ENCODE measurements at places on chromosomes 1 and 21. TPM values are rescaled to one million over a fixed set of nuclear protein-coding genes. Genes with fewer than 3 reads are reported as not detected.

- DNase-seq = no peak
These were observed 63.2 kb downstream of the GNG4 start for GRCh38 chr1:235586413-235586812.

GRCh38 chr1:243818978-243819377 lies 31.1 kb downstream of the AKT3 start:
- DNase-seq = no peak

DNA sequence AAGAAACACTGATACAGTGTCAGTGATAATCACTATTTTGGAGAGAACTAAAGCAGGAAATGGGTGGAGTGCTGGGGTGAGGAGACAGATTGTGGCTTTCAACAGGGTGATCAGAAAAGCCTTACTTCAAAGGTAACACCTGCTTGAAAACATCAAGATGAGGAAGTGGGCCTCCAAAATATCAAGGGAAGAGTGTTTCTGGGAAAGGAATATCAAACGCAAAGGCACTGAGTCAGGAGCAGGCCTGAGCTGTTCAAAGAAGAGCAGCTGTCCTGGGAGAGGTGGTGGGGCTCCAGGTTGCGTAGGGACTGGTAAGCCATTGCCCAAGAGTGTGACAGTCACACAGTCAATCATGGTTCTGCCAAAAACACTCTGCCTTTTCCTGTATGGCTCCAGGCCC lies 47.1 kb upstream of the ATP1A1 start:
- no peak for DNase-seq

DNA sequence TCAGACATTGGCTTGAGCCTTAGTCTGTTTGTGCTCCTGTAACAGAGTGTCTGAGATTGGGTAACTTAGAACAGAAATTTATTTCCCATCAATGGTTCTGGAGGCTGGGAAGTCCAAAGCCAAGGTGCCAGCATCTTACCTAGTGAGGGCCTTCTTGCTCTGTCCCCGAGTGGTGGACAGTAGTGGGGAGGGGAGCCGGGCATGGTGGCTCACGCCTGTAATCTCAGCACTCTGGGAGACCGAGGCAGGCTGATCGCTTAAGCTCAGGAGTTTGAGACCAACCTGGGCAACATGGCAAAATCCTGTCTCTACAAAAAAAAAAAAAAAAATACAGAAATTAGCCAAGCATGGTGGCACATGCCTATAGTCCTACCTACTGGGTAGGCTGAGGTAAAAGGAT lies 336.5 kb upstream of the VAMP3 start:
- DNase-seq = no peak

- DNase-seq = no peak
These were observed at the start of gene CD101 for GRCh38 chr1:117001254-117001927. TSS of gene CD101 (plus strand) at chr1:117001760. CDS start at chr1:117001818, 58 bp downstream.

- no peak for DNase-seq
These were observed 142.1 kb downstream of the RYR2 start for GRCh38 chr1:237183963-237184540.

- DNase-seq = no peak
These were observed 127.7 kb upstream of the ARHGEF16 start for GRCh38 chr1:3326516-3327388.

- DNase-seq = no peak
These were observed 49.0 kb downstream of the CLDN17 start for GRCh38 chr21:30117631-30118030.

GRCh38 chr21:33348706-33349105 lies 23.9 kb downstream of the IFNAR1 start:
- DNase-seq = no peak

GRCh38 chr21:16634515-16634914 lies 878.3 kb upstream of the CXADR start:
- no peak for DNase-seq

GRCh38 chr1:85975912-85976371 lies 180.6 kb downstream of the COL24A1 start:
- DNase-seq = no peak

DNA sequence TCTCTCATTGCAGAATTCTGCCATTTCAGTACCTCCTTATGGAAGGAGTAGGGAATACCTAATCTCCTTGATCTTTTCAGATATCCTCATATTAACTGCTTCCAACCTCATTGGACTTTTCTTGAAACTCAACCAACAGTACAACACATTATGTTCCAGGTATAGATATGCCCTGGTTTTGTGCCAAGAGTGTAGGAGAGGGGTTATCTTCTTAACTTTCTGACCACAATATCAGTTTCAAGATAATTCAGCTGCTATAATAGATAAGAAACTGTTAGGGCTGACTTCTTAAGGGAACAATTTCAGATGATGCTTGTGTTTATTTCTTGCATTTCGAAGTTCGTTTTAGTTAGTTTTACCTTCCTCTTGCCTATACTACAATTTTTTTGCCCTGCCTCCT lies 2.1 kb upstream of the LPGAT1 start:
- DNase-seq = no peak

DNA sequence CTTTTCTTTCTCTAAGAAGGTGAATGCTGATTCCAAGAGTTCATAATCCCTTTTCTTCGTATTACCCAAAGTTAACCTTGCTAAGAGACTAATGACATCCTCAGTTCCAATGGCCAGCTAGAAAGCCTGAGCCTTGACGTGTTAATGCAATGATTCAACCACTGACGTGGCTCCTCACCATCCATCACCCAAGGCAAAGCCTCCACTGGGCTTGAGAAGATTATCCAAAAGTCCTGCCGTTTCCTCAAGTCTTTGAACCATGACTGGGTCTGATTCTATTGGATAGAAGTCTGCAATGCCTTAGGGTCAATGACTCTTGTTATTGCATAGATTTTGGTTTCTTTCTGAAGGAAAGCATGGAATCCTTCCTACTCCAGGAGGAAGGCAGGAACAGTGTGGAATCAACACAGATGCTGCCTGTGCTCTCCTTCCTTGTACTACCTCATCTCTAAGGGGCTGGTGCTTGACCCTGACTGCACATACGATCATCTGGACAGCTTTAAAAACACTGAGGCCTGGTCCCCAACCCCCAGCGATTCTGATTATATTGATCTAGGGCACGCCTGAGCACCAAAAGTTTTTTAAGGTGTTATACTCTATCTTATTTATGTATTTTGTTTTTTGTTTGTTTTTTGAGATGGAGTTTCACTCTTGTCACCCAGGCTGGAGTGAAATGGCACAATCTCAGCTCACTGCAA lies 69.3 kb upstream of the ANGPTL1 start:
- DNase-seq = no peak

GRCh38 chr1:150906813-150907212 lies 19.4 kb upstream of the SETDB1 start:
- DNase-seq = no peak

DNA sequence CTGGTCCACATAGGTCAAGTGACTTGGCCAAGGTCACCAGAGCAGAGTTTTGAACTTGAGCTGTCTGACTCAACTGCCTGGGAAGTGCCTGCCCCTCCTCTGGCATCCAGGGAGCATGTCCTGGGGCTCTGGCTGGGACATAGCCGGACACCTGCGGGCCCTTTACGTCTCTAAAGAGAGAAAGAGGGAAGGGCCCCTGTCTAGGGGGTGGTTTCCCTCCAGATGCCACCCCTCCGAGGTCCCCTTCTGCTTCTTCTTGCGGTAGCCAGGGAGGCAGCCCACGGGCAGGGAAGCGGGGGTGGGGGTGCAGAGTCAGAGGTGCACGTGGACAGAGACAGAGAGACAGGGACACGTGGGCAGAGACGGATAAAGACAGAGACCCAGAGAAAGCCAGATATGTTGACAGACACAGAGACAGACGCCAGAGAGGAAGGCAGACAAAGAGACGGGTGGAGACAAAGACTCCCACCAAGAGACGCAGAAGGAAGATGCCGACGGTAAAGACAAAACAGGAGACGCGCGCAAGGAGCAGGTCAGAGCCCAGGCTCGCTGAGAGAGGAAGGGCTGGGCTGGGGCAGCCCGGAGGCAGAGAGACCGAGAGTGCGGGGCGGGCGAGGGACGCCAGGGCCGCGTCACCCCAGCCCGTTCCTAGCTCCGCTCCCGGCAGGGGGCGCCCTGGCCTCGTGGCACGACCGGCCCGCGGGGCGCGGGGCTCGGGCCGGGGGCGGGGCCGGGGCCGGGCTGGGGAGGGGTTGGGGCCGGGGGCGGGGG lies 458 bp upstream of the ALPL start:
- DNase-seq = peak; percentile 83

GRCh38 chr1:6578624-6579373 lies 995 bp upstream of the ZBTB48 start:
- no peak for DNase-seq

DNA sequence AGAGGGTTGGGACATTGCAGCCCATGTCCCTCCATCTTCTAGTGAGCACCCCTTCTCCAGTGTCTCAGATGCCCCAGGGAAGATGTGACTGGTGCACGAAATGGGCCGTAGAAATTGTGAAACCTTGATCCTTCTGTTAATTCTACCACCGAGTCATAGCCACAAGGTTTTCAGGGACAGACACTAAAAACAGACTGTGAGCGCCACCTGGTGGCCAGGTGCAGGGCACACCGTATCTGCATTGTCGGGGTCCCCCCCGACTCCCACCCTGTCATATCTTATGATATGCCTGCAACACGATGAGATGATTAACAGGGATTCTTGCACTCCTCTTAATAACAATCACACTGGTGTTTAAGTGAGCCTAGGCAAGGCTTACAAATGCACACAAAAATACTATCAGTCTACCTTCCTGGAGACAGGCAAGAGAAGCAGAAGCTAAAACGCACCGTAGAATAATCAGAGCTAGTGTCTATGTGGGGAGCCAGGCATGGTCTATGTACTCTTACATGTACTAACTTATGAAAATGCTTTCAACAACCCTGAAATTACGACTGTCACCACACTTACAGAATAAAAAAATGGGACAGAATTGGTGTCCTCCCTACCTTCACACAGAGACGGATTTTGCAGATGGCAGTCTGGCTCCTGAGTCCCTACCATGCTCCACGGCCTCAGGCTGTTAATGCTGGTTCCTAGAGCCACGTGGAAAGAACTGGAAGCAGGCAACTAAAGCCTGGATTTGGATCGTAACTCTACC lies 57.9 kb downstream of the FHAD1 start:
- peak; percentile 20 for DNase-seq

DNA sequence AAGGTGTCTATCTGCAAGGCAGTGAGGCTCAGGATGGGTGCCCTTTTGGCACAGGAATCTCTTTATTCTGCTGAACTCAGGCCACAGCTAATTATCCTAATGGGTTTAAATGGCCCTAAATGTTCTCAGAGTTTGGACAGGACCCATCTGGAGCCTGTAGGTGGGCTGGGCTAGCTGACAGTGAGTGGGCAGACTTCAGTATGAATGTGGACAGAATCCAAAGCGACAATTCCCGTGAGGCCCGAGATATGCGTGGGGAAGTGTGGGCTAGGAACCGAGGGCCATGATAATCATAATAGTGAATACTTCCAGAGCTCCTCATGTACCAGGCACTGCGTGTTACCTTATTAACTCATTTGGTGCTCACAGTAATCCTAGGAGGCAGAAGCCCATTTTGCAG lies 165.3 kb downstream of the GRIK3 start:
- DNase-seq = no peak

GRCh38 chr1:21311016-21311415 lies 20.8 kb upstream of the ECE1 start:
- DNase-seq = no peak

DNA sequence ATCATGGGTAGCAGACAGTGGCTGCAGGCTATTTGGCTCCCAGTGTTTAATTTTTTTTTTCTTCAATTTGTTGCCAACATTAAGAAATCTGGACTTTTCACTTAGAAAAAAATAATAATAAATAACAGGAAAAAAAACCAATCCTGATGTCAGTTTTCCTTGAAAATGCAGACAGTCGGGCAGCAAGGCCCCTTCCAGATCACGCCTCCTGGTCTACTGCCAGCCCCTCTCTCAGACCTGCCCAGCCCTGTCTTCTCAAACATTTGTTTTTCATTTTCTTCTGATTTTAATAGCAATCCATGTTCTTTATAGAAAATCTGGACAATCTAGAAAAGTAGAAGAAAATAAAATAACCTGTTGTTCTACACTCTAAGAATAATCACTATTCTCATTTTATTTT lies 15.5 kb downstream of the IFNGR2 start:
- DNase-seq = no peak

- DNase-seq = peak; percentile 48
These were observed 5.3 kb upstream of the SLC6A9 start for GRCh38 chr1:44036409-44037139.

DNA sequence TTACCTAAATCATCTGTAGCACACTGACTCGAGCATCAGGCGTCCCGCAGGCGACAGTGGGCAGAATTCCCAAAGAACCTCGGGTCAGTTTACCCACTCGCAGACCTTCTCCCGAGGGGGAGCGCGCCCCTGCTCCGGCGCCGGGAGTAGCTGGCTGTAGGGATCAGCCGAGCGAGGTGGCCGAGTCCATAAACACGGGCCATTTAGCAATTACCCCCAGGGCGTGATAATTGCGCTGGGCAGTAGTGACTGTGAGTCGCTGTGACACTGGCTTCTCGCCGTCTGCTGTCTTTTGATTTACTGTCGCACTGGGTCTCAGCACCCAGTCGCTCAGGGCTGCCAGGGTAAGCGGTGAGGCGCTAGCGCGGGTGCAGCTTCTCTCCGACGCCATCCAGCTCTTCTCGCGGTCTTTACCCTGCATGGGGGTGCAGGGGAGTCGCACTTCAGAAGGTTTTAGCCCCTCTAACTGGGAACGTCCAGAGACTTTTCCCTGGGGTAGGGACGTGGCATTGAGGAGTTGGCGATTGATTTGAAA lies 16.2 kb downstream of the HLX start:
- peak; percentile 15 for DNase-seq

- no peak for DNase-seq
These were observed 22.7 kb downstream of the MAP7D1 start for GRCh38 chr1:36178471-36179219.

- DNase-seq = no peak
These were observed 81.6 kb upstream of the CACHD1 start for GRCh38 chr1:64388336-64388735.

DNA sequence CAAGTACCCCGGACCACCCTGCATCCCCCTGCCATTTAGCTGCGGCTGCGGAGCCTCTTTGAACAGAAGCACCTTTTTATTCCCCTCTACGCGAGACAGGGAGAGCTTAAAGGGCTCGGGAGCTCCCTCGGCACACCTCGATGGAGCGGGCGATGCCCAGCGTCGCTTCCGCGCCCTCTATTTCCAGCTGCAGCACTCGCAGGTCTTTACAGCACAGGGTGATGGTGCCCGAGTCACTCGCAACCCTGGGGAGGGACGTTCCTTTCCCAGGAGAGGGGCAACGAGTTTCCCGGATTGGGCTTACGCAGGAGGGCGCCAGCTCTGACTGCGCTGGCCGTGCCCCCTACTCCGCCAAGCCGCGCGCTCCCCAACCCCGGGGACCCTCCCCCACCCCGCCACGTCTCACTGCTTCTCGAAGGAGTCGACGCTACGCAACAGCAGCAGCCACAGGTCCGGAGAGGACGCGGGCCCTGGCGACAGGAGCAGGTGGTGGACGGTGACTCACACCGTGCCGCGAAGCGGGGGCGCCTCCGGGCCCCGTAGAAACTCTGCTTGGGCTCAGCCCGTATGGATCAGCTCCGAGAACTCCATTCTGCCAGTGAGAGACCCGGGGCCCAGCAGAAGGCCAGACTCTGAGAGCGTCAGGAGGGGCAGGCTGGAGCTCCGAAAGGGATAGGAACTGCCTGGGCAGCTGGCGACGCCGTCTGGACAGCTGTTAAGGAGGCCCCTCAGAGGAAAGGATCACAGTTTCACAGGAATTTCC lies 5.8 kb upstream of the FAM167B start:
- peak; percentile 72 for DNase-seq

GRCh38 chr1:87279536-87279875 lies 49.2 kb upstream of the LMO4 start:
- no peak for DNase-seq

The RNU1-4 gene
- under 0.01 TPM for total RNA-seq

The ESRRG gene
- total RNA-seq = 8.6 TPM

The LPGAT1 gene
- 101 TPM for total RNA-seq

The TTC34 gene
- total RNA-seq = under 0.01 TPM

The MTARC1 gene
- total RNA-seq = 19.6 TPM

The KCNT2 gene
- total RNA-seq = 28.1 TPM

The OPRD1 gene
- 0.82 TPM for total RNA-seq

The HSD3B1 gene
- not detected for total RNA-seq

The FAM43B gene
- total RNA-seq = 0.82 TPM

Measured in frontal cortex (tissue), 4 donors.